ENCODE measurements at places on chromosomes 4 and X.

- no peak for DNase-seq
Measured at GRCh38 chr4:127622621-127622920, 10.2 kb upstream of the INTU start.

- DNase-seq = no peak
Measured at GRCh38 chrX:119647089-119647488, 40.9 kb upstream of the NKRF start.

DNA sequence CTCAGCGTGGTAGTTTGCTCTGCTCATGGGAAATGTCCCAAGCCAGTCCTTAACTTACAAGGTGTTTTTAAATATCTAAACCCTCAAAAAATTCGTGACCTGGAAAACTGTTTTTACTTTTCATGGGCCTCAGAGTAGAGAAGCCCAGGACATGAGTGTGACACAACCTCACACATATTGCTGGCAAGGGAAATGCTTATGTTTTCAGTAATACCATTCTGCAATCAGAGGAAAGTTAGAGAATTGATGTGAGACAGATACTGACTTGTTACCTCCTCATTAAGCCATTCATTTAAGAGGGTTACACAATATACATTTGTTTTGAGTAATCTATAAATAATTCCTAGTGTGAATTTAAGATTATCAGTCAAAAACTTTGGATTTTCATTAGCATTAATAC lies 209.5 kb downstream of the ARHGAP10 start:
- DNase-seq = no peak

- DNase-seq = no peak
Measured at GRCh38 chr4:88137112-88137511, 21.3 kb downstream of the ABCG2 start.

DNA sequence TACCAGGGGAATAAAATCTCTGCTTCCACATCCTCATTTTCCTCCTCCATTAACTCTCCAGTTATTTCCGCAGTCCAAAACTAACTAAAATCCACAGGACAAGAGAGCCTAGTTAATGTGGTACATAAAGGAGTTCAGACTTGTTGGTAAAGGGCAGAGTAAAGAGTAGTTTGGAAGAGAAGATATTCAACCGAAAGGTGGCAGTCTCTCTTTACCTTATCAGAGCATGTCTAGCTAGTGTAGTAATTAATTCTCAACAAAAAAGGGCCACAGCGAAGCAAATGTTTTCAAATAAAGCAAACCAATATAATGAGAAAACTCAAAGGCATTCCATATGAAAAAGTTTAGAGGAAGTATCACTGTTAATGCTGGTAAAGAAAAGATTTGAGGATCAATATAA lies 286.5 kb downstream of the GLUD2 start:
- DNase-seq = no peak

GRCh38 chr4:188032583-188032982 lies 37.0 kb downstream of the ZFP42 start:
- DNase-seq = no peak

DNA sequence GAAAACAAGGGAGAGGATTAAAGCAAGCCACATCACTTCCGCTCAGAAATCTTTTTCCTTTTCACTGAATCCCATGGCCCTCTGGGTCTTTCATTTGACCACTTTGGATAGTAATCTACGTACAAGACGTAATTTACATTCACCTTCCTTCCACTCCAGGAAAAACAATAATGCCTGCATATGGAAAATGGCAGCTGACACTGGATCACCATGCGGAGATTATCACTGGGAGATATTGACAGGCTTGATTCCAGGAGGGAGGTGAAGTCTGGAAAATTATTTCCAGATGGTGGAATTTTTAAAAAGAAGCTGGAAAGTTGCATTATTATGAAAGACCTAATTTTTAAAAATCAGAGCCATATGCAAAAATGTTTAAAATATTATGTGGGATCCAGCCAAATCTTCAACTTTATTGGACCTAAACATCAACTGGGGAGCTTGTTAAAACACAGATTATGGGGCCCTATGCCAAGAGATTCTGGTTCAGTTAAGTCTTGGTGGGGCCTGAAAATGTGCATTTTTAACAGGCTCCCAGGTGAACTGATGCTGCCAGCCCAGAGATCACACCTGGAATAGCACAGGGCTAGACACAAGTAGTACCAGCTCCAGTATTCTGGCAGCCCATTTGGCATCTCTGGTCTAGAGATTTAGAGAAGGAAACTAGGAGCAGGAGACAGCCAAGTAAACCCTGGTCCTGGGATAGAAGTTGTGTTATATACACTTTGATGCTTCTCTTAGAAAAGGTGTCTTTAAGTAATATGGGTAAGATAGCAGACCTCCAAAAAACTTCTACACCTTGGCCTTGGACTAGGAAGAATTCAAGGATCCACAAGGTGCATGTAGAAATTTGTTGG lies 290.3 kb upstream of the LDB2 start:
- no peak for DNase-seq

DNA sequence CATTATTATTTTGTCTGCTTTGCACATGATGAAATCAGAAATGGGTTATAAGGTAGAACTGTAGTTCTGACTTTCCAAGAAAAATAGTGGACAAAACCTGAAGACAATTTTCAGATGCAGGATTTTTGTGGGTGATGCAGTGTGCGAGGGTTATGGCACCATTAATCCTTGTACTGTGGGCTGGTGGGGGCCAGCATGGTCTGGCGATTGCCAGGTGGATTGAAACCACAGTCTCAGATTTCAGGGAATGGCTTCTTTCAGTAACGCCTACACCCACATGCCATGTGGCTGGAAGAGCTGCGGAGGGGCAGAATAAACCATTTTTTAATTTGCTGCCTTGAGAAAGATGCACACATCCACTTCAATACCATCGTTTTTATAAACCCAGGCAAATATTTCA lies 150.5 kb downstream of the ARSF start:
- DNase-seq = no peak

GRCh38 chrX:1023676-1024075 lies 188.8 kb downstream of the CRLF2 start:
- DNase-seq = no peak

DNA sequence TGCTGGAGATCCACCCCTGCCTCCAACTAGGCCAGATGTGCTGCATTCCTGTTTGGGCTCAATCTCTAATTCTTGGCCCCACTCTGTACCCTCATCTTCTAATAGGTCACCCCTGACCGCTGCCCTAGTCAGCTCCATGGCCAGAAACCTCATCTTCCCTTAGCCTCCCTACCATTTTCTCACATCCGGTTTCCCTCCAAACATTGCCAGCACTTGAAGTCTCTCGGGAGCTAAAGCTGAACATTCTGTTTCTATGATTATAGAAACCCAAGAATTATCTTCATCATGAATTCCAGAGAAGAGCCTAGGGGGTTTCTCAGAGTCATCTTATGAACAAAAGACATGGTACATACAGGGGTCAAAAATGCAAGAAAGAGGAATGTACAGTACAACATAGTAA lies 179.7 kb downstream of the AMELX start:
- no peak for DNase-seq

GRCh38 chrX:31209005-31209628 lies 137.3 kb upstream of the FTHL17 start:
- no peak for DNase-seq

DNA sequence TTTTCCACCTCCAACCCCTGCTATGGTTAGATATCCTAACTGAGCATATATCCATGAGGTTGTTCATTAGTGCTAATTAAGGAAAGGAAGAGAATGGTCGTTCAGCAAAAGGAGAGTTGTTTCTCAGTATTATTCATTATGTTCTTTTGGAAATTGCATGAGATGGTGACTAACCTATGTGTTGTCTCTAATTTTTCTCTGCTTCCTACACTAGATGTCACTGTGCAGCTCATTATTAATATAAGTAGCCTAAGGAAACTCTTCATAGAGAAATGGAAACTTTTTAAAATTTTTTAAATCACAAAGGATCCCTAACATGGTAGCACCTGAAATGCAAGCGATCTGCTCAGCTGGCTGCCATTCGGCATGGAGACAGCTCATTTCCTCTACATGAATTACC lies 67.7 kb upstream of the FAM9A start:
- no peak for DNase-seq

DNA sequence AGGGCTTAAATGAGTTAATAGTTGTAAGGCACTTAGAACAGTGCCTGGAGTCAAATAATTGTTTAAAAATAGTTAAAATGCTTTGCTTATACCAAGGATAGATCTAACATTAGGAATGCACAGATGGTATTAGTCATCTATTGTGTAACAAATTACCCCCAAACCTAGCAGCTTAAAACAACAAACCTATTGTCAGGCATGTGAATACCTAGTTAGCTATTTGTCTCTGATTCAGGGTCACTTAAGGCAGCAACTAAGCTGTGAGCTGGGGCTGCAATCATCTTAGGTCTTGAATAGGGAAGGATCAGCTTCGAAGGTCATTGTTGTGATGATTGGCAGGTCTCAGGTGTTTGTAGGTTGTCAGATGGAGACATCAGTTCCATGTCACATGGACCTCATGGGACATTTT lies 42.4 kb upstream of the AGA start:
- DNase-seq = no peak

- no peak for DNase-seq
Measured at GRCh38 chrX:97740044-97740443, 856.3 kb downstream of the RPA4 start.

DNA sequence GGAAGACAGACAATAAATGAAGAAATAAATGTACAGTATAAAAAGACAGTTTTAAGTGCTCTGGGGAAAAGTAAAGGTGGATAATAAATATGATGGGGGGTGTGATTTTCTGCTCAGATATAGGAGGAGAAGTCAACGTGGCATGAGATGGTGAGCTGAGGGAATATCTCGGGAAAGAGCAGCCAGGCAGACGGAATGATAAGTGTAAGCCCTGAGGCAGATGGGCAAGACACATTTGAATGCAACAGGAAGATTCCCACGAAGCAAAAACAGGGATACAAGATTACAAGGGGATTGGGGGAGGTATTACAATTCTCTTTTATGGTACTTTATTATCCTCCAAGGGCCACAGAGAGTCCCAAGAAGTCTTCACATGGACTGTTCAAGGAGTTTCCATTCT lies 11.1 kb downstream of the ANXA3 start:
- no peak for DNase-seq

GRCh38 chrX:21373637-21374162 lies 518 bp upstream of the CNKSR2 start:
- no peak for DNase-seq

DNA sequence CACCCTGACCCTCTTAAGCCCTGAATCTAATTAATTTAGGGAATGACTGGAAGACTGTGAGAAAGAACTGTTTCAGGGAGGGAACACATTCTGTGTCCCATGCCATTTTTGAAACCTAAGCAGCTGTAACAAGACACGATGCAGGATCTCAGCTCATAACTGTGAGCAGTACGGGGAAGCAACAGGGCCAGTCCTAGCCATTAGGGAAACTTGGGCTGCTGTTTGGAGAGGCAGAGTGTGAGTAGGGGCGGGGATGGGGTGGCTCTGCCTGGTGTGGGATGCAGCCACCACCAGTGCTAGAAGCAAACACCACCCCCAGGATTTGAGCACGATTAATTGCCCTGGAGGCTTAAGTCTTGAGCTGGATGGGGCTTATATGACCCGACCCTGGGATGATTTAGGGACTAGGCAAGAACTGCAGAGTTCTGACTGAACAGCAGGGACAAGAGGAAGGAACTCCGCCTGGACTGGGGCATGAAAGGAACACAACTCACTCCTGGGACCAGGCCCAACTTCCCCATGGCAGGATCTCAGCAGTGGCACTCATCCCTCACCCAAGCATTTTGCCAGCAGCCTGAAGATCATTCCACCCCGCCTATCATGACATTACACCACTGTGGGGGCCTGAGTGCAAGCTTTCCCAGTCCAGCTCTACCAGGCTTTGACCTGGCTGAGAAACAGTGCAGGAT lies 43.1 kb downstream of the ATRX start:
- DNase-seq = no peak

DNA sequence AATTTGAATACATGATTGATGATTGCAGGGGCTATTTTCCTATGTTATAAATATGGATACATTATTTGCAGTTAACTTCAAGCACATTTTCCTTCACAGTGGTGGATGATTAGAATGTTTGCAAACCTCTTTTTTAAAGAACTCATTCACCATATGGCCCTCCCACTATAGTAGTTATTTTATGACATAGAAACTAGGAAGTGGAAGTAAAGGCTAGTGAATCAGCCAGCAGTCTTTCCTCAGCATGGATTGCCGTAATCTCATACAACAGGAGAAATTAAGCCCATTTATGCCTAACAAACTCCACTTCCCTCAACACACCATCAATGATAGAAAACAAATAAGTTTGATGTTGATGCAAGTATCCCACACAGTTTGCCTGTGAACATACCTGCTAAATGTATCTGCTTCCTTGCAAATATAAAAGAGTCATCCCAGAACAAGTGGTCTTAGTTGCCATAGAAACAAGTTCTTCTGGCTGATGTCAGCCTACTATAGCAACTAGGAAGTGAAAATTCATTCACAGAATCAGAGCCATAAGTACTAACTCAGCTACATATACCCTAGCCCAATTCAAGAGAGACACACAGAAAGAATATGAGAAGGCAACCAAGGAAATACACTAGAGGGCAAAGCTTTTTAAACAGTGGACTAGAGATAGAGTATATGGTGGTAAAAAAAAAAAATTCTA lies 100.9 kb upstream of the RADX start:
- DNase-seq = no peak

- no peak for DNase-seq
Measured at GRCh38 chr4:182918791-182919302, 1.7 kb upstream of the DCTD start.

GRCh38 chrX:17414839-17415238 lies 39.8 kb downstream of the NHS start:
- DNase-seq = no peak

DNA sequence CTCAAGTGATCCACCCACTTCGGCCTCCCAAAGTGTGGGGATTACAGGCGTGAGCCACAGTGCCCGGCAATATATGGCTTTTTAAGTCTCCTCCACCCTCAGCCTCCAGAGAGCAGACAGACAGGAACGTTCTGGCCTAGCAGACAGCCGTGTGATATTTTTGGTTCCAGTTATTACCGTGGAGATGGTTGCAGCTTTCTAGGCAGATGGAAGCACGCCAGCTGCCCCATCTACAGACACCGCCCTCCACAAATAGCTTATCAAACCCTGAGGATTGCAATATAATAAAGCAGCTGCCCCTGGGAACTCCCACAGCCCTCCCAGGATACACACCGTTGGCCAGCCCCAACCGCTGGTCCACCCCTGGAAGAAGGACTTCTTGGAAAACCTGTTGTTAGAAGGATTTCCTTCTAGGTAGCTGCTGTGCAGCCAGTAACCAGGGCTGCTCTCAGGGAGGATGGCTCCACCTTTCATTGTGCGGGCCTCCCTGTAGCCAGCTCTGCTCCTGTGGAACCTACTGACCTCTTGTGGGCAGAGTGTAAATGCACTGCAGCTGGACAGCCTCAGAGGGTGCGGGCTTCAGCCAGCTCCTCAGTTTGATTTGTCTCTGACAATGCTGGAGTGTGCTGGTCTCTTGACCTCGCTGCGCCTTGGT lies 44.0 kb downstream of the SLC25A5 start:
- DNase-seq = no peak

- no peak for DNase-seq
Measured at GRCh38 chr4:3860061-3860912, 94.1 kb downstream of the ADRA2C start.

DNA sequence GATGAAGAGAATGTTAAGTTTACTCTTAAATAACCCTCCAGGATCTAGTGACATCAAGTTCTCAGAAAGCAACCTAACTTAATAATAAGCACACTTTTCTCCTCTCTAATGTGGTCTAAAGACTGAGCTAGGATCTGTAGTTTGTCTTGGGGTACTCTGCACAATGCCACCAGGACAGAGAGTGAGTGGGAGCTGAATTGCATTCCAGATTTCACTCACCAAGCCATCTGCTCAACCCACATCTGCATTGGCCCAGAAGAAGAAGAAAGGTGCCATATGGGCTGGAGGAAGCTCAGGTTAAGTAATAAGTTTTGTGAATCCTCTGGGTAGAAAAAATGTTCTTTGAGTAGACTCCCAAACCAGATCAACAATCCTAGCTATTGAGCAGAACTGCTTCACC lies 384.6 kb downstream of the PPP3CA start:
- no peak for DNase-seq
